ENCODE measurements at places on chromosomes 2 and 18.

DNA sequence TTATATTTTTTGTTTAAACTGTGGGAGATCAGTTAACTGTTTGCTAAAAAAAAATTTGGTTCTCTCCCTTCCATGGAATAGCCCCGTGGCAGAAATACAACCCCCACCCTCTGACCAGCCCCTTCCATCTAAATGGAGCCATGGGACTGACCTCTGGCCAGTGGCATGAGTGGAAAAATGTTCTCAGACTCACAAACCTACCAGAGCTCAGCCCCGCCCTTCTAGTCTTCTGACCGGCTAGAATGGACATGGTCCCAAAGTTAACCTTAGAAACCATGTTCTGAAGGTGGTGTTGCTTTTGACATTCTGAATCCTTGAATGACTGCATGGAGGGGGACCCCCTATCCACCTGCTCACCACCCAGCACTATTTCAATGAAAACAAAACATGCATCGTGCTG lies 1.3 kb upstream of the CHRNA1 start:
- peak; percentile 34 for DNase-seq

DNA sequence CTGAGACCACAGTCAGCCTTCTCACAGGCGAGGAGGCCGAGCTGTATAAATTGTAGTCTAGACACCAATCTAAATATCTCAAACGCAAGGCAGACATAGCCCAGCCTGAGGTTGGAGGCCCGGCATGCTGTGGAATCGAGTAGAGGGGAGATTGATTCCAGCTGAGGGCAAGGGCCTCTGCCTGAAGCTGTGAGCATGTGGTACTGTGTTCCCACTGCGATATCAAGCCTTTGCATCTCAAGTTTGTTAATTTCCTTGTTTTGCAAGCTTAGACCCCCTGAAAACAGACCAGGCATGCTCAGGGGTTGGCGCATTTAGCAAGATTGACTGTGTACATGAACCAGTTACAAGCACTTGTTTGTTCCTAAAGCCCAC lies 65.1 kb upstream of the FOSL2 start:
- DNase-seq = no peak

GRCh38 chr18:48949606-48950535 lies 894 bp downstream of the SMAD7 start:
- DNase-seq = no peak

DNA sequence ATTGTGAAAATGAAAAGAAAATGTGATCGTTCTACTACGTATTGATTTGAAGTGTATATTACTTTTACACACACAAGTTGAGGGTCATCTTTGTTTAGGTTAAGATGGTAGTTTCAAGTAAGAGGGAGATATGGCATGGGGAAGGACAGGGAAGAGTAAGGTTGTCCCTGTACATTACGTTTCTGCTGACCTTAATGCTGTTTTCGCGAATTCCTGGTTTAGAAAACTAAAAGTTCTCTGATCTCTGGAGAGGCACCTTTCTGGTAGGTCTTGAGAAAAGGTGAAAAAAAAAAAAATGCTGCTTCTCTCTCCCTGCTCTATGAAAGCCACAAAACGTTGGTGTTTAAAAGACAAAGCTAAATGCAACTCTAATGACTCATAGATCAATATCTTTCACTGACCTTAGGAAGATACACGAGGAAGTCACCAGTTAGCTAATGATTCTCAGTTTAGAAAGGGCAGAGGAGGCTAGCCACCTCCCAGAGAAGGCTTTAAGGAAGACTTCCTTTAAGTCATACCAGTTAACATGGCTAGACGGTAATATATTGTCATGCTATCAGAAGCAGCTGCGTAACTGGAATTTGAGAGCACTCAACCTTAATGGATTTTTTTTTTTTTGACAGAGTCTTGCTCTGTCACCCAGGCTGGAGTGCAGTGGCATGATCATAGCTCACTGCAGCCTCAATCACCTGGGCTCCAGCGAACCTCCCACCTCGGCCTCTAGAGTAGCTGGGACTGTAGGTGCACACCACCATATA lies 13.2 kb downstream of the TXNDC2 start:
- DNase-seq = no peak

All from ascending aorta (tissue), 2 donors.